Eye (tissue), 1 donor: ENCODE measurements at places on chromosomes 3 and 15.

DNA sequence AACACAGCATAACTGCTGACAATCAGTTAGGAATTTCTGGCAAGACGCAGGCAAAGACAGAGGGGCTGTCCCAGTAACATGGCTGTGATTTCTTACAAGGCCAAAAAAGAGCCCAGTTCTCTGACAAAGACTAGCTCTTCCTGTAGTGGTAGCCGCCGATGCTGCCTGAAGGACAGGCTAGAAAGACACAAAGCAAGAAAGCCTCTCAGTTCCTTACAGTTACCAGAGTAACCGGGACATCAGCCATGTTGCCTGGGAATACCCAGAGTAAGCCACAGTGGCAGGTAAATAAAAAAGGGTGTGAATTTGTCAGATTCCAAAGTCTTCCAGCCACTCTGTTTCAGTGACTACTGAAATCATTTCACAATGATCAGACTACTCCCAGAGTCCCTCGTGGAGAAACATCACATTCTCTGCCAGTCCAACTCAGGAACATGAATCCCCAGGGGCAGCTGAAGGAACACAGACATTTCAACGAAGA is 493.6 kb upstream of the ADAMTS9 start:
- DNase-seq: no peak

DNA sequence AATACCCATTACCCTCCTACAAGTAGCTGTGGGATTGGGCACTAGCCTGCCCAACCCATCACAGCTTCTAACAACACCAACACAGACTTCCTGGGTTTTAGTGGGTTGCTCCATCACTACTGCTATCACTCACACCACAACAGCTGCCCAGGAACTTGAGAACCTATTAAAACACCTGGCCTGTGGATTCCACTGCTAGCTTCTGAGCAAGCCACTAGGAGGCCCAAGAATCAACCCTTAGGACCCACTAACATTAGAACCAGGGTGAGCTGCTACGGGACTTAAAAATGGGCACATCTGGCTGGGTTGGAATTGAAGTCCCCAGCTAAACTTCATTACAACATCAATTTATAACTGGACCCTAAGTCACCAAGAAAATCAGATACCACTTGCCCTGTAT is 113.2 kb upstream of the TP63 start:
- DNase-seq: no peak

DNA sequence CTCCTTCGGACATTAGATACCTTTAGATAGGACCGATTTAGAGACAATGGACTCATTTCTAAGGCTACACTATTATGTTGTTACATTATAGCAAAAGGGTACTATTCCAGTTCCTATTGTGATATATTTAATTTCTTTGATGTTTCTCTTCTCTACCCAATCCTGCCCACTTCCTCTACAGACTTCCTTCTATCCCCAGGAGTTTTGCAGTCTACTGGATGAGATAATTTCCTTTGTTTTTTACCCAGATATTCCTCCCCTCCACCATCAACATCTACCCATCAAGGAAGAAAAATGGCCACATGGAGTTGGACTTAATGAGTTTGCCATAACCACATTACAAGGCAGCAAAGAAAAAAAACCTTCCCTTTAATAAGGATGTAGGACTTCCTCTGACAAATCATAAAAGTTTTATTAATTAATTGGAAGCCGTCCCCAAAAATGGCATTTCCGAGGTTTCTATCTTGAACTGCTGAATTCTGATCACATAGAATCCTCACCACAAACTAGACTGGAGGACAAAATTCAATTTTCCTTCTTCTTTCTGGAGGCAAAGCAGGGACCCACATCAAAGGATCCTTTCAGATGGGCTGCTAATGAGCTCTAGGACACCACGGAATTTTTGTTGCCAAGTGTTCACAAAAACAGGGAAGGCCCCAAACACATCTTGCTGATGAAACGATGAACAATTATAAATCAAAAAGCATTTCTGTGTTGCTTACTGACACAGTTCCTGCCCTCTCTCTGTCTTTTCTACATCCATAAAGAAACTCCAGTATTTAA is 33.4 kb downstream of the FRMD4B start:
- no peak for DNase-seq

DNA sequence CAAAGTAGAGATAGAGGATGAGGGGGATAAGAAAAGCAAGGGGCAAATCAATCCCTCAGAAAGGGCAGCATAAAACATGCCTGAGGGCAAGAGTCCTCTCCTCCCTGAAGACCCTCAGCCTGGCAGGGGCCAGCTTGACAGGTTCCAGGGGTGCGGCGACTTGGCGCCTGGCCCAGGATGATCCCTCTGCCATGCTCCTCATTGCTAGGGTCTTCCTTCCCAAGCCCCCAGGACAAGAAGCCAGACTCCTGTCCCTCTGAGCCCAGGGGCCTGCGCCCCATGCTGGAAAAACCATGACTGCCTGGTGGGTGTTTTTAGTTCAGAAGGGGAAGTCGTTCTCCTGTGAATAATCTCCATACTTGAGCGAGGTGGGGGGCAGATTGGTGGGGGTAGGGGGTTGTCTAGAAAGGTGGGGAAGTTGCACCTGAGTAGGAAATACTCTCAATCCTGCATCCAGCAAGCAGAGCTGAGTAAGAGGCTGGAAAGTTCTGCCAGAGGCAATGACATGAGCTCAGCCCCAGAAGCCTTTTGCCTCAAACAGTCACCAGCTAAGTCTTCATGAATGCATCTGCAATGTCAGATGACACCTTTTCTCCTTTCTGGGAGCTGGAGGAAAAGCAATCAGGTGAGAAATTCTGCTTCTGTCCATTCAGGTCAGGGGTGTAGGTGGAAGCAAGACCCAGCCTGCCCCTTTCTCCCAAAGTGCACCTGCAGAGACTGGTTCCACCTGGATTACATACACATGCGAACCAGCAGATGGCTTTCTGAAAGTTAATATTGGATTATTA is 18.3 kb downstream of the SLC12A8 start:
- no peak for DNase-seq

- no peak for DNase-seq
Observed at GRCh38 chr3:37940242-37940908, 50.2 kb upstream of the VILL start.

DNA sequence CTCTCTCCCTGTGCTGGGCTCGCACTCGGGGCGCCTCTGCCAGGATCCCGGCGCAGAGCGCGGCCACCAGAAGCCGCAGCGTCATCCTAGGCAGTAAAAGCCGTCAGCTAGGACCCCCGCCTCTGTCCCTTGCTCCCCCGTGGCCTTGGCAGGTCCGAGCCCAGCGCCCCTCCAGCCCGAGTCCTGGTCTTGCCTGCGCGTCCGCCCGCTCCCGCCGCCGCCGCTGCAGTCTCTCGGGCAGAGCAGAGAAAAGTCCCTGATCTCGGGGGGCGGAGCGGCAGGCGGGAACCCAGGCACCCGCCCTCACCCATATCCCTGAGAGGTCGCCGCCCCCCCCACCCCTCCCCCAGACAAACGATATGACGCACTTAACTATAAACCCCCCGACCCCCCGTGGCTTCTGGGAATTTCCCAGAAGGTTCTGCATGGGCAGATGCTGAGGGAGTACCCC is at the start of gene COL7A1:
TSS of gene COL7A1 (minus strand) at position 255 of the 451 bp plus-strand sequence. CDS start at position 85, 170 bp downstream.
- peak; percentile 52 for DNase-seq

GRCh38 chr15:86555098-86555497 is 475.4 kb downstream of the AGBL1 start:
- no peak for DNase-seq

DNA sequence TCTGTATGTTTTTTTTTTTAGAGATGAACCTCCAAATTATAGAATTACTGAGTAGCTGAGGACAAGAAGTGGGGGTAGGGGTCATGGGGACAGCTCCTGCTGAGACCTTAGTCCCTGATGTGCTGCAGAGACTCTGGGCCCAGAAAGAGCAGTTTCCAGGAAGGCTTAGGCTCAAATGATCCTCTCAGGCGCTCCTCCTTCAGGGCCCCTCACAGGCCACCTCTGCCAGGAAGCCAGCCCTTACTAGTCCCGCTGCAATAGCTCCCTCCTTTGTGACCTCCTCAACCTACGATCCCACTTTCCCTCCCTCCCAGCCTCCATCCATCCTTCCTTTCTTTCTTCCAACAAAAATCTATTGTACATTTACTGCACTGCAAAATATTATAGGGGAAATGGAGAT is 24.6 kb downstream of the SLC28A1 start:
- no peak for DNase-seq

DNA sequence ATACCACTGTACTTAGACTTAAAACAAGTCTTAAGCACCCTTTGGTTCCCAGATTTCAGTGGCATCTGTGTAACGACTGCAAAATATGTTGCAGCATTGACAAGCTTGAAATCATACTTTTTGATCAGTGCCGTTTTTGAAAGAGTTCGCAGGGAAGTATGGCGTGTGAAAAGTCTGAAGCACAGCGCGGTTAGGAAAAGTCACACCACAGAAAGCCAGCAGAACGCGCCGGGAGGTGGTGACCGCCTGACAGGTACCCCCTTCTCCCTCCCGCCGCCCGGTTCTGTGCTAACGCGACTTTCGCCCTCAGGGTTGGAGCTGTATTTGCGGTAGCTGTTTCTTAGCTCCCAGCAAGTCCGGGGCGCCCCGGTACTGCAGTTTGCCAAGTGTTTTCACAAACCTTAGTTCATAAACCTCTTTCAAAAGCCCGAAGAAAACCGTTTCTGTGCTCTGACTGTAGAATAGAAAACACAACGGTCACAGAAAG is 481 bp upstream of the CRYBG3 start:
- DNase-seq: no peak

DNA sequence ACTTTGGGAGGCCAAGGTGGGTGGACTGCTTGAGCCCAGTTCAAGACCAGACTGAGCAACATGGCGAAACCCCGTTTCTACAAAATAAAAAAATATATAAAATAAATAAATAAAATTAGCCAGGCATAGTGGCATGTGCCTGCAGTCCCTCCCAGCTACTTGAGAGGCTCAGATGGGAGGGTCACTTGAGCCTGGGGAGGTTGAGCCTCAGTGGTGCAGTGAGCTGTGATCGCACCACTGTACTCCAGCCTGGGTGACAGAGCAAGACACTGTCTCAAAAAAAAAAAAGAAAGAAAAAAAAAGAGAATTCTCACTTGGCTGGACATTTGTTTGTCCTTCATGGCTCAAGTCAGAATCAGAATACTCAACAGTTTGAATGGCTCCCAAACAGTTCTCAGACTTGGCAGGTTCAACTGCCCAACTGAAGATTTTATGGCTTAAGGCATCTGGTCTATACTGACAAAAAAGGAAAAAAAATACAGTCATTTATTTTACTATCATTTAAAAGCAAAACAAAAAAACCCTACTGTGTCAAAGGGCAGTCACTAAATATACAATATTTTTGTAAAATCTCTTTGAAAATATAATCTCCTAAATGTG is 106.6 kb downstream of the FBXL22 start:
- DNase-seq: no peak

GRCh38 chr3:59685432-59685831 is 635.6 kb upstream of the CFAP20DC start:
- DNase-seq: no peak

DNA sequence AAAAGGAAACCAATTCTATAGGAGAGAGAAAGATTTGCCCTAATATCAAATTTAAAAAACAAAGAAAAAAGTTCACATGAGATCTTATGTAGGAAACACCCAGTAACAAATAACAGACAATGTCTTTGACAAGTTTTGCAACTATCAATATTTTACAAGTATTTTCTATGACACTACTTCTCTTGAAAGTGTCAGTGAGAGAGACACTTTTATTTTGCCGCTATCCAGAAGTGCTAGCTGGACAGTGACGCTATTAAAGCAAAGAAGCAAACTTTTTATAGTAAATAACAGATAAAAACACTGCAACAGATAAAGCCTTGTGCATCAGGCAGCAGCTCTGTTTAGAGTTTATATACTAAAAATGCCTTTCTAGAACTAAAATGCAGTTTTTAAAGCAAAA is 13.3 kb downstream of the LYSMD2 start:
- DNase-seq: no peak

DNA sequence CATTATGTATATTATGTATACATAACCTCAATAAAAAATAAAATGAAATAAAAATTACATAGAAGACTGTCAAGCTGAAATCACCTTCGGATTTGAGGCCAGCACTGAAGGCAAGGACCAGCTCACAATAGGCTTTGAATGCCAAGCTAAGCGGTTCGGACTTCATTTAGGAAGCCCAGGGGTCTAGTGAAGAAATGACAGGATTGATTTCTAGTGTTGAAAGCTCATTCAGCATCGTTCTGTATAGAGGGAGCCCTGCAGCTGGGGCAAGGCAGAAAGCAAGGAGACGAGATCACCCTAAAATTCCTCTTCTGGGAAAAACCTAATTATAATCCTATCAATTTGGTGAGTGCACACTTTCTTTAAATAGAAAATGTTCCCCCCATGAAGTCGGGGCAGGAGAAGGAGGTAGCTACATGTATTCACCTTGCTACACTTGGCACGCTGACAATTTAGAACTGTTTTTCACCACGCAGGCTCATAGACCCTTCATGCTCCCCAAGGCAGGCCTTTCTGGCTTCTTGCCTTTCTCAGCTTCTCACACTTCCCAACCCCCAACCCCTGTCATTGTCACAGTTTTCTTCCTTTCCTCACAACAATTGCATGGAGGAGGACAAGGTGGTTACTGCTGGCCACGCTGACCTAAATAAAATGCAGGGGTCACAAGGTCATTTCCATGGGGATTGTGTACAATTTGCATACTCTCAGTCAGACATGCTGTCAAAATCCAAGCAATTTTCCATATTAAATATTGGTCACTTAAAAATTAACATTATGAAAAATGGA is 44.4 kb upstream of the SSR3 start:
- peak; percentile 83 for DNase-seq

DNA sequence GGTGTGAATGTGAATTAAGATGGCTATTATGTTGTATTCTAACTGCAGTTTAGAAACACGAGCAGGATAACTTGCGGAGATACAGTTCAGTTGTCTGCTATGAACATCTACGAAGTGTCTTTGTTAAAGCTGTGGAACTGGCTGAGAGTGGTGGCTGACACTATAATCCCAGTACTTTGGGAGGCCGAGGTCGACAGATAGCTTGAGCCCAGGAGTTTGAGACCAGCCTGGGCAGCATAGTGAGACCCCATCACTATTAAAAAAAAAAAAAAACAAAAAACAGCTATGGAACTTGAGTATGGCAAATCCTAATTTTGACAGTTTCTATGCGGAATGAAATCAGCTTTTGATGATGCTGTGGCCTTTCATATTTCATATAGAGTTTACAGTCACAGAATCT is 1.7 kb downstream of the EAF1 start:
- no peak for DNase-seq

- DNase-seq: peak; percentile 57
Observed at GRCh38 chr3:43206632-43207031, 79.7 kb upstream of the SNRK start.

- DNase-seq: no peak
Observed at GRCh38 chr15:40789999-40790398, 16.9 kb upstream of the ZFYVE19 start.
